ENCODE measurements at places on chromosomes 1 and 21. TPM values are rescaled to one million over a fixed set of nuclear protein-coding genes. Genes with fewer than 3 reads are reported as not detected.

RAVER2 gene
- total RNA-seq, result 6.7 TPM

MTX1 gene
- 67.2 TPM for total RNA-seq

BCL2L15 gene
- total RNA-seq, result under 0.01 TPM

TFAP2E gene
- under 0.01 TPM for total RNA-seq

MAP3K21 gene
- 0.18 TPM for total RNA-seq

GBP6 gene
- not detected for total RNA-seq
